Right cardiac atrium (tissue), 5 donors: ENCODE measurements at places on chromosomes 1 and 21. TPM values are rescaled to one million over a fixed set of nuclear protein-coding genes. Genes with fewer than 3 reads are reported as not detected.

DNA sequence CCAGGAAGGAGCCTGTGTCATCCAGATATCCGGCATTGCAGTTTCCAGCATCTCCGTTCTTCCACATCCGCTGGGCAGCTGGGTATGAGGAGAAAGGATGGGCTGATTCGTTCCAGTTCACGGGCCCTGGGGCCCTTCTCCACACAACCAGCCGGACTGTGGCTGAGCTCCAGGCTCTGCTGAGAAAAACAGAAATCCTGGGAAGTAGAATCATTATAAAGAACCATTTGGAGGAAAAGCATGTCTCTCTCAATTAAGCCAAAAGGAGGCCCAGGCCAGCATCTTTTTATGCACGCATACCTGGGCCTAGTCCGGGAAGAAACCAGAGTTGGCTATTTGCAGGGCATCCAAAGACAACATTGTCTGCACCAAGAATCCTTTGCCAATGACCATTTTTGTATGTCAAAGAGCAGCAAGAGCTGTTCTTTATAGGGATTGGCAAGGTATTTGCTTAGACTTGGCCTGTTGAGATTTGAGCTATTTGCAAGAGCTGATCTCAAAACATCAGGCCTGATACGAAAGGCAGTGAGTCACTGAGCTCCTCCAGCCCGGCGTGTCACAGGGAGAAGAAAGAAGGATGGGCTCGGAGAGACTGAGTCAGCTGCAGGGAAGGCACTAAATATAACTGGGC is 84.9 kb upstream of the ARHGEF16 start:
- peak; percentile 83 for DNase-seq

GRCh38 chr1:70483342-70483741 is 72.3 kb downstream of the CTH start:
- DNase-seq = no peak

- DNase-seq = no peak
These were observed 103.4 kb downstream of the ETS2 start for GRCh38 chr21:38909109-38909508.

DNA sequence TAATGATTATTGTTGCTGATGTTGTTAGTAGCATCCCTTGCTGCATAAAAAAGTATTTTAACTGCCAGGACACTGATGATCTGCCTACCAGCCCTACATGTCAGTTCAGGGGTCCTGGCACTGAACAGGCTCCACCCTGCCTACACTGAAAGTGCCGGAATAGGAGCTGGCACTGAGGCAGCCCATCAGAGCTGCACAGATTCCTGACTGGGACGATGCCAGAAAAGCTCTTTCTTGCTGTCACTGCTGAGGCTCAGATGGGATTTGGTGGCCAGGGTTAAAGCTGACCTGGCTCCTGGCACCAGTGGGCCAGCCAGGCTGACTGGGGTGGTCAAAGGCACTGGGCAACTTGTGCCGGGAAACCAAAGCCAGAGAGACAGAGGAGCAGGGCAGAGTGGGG is 6.2 kb upstream of the DISP3 start:
- DNase-seq = no peak

The CFAP141 gene
- not detected for total RNA-seq
